ENCODE measurements at places on chromosomes 3 and 15. TPM values are rescaled to one million over a fixed set of nuclear protein-coding genes. Genes with fewer than 3 reads are reported as not detected.

Gene PFN2
- total RNA-seq, result 82.0 TPM

Gene RNF111
- total RNA-seq, result 33.8 TPM

Gene TEX55
- not detected for total RNA-seq

Gene WDR49
- 0.63 TPM for total RNA-seq

DNA sequence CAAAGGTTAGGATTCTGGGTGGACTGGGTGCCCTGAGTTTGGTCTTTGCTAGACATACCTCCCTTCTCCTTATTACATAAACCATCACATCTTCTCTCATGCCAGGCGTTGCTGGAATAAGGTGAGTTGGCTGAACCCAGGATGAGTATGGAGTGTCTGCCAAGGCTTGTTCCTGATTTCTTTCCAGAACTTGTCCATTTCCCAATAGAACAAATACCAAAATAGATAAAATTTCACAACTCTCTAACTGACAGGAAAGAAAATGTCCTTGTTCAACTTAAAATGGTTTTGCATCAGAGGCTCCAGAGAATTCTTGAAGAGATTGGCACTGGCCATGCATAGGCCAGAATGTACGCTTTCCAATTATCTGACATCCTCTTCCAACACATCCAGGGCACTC is 291.9 kb downstream of the IGSF11 start:
- no peak for DNase-seq

- DNase-seq, result no peak
Observed at GRCh38 chr3:22960105-22960984, 242.8 kb upstream of the UBE2E2 start.

DNA sequence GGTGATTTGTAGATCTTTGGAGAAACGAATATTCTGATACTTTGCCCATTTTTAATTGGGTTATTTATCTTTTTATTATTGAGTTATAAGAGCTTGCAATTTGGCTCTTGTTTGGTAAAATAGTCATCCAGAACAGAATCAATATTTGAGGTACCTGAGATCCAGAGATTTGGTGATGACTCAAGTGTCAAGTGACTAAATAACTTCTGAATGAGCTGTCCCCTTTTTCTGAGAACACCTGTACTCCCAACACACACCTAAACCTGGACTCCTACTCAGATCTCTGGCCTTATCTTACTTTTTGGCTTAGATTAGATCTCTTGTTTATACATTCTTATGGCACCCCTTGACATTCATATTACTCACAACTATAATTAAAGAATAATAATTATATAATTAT is 3.1 kb upstream of the TRA2B start:
- no peak for DNase-seq

Measured in thoracic aorta (tissue), 2 donors.